Head of caudate nucleus (tissue), 42 donors: ENCODE measurements at places on chromosomes 5 and 9.

DNA sequence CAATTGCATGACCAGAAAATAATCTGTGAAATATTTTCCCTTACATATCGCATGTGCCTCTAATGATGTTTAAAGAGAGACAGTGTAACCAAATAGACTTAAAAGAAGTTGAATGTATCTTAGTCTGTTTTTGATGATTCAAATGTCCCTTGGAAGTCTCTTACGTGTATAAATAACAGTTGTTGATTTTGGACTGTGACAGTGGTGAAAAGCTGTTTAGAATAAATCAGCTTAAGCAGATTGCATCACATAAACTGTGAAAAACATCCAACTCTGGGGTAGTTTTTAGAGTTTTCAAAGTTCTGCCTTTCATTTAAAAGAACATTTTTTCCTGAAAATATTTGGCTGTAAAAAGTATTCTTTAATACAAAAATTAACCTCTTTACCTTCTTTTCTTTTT is 301.1 kb downstream of the PRR16 start:
- no peak for DNase-seq

GRCh38 chr9:70123695-70124094 is 80.0 kb downstream of the MAMDC2 start:
- no peak for DNase-seq

GRCh38 chr5:78576376-78576775 is 72.2 kb downstream of the LHFPL2 start:
- no peak for DNase-seq

DNA sequence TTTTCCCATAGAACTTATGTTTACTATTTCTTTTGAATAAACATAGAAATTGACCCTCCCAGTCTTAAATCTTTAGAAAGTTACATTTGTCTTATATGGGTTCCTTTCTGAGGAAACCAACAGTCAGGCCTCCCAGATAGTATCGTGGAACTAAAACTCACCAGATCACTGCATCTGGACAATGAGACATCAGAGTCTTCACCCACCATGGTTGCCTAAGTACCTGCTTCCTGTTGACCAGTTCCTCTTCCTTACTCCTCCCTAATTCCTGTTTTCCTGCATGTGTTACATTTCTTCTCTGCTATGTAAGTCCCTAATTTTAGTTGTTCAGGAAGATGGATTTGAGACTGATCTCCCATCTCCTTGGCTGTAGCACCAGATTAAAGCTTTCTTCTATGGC is 462.2 kb downstream of the DIRAS2 start:
- DNase-seq: no peak

DNA sequence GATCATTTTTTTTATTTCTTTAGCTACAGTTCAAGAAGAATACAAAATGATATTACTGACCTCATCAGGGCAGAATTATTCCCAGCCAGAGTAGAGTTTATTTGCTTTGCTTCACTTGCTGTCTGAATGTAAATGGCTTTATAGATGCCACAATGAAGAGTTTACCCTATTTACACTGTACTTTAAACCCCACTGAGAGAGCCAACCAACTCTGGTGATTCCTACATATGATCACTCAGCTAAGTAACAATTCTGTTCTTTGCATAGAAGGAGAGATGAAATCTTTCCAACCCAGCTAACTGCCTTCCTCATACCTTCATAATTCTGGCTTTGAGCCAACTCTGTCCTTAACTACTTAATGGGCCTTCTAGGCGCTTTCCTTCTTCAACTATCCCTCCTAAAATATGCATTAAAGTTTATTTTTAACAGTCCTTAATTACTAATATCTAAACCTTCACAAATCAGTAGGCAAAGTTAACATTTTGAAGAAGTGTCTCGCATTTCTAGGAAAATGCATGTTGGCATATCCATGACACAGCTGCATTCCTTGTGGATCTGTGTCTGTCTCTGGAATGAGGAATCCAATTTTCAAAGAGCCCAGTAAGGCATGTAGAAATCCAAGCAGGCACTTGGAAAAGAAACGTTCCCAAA is 284.8 kb upstream of the GRAMD2B start:
- no peak for DNase-seq

GRCh38 chr5:55734658-55735057 is 3.2 kb upstream of the DDX4 start:
- no peak for DNase-seq

DNA sequence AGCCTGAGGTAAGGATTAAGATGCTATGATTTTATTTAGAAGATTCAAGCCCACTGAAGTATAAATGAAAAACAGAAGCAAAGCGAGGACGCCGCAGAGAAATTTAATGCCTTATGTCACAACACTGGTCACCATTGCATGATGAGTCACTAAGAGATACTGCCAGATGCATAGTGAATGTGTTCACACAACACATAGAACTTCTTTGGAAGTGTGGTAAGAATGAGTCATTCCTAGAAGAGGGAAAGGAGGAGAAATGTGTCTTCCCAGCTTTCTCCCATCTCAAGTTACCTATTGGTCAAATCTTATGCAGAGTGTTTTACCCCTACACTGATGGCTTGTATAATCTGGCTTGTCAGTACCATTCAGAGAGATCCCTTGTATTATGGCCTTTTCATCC is 465.3 kb upstream of the ARRDC3 start:
- no peak for DNase-seq

DNA sequence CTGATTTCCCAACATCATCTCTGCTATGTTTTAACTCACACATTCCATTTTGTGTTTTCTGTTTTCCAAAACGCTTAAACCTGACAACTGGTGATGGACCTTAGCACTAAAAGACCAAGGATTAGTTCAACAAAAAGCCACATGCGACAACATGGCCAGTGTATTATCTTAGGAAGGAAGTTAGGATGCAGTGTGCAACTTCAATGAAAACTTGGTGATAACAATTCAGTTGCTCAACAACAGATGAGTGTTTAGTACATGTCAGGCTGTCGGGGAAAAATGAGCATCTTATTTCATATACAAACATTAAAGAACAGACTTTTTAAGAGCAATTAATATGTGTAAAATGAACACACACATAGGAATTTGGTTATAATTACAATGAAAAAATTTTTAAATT is 780.0 kb downstream of the SEMA5A start:
- no peak for DNase-seq

DNA sequence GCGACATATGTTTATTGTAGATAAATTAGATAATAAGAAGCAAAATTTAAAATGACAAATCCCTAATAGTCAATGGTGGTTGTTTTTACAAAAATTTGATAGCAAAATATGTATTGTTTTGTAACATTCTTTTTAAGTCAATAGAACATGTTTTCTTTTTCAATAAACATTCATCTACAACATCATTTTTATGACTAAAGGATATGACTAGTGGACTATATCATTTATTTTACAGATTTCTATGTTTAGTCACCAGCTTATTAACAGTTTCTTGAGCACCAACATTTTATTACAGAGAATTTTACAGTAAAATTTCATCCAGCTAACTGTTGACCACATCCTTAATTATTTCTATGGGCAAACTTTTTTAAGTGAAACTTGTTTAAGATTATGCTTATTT is 114.7 kb upstream of the IL7R start:
- DNase-seq: no peak

GRCh38 chr9:71816916-71817451 is 48.7 kb upstream of the CEMIP2 start:
- DNase-seq: no peak

DNA sequence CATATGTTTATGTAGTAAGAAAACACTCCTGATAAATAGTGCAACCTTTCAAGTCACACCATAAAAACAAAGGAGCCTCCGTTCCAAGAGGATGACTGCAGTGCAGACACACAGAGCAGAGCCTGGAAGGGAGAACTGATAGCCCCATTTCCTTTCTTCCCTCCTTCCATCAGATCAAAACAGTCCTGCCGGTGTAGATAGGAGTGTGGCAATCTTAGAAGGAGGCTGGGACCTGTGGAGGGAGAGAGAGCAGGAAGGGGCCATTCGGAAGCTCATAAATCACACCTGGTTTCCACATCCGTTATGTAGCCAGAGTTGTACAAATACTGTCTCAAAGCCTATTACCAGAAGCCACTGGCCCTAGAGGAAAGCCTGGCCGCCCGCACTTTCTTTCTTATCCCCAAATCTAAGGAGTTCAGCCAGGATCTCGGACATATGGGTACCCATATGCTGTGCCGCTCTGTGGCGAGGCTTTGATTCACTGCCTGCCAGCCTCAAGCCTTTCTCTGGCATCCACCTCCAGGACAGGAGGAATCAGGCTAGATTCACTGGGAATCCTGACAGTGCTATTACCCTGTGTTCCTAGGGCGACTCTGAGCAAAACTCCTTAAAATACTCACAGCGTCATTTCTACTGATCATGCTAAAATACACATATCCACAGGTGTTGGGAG is 26.9 kb downstream of the DAP start:
- no peak for DNase-seq

- no peak for DNase-seq
These were observed 31.9 kb upstream of the ZNF622 start for GRCh38 chr5:16497546-16497945.
